Hypothalamus (tissue), 51 donors: ENCODE measurements at places on chromosomes 6 and 20.

DNA sequence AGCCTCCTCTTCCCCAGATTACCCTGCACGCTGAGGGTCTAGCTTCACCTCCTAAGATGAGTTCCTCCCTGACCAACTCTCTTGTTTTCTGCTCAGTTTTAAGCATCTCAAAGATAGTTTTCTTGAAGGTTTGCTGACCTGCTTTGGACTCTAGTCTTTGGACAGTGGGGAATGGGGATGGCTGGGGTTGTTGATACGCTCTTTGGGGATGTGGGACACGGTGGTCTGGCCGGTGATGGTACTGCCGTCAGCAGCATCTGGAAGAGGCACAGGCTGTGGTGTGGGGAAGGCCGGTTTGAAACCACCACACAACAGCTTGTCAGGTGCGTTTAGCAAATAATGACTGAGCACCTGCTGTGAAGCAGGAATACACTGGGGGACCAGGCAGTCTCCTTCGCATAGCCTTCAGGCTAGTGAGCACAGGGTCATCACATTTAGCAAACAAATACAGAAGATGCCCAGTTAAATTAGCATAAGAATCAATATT is 94.1 kb downstream of the TMEM242 start:
- no peak for DNase-seq

DNA sequence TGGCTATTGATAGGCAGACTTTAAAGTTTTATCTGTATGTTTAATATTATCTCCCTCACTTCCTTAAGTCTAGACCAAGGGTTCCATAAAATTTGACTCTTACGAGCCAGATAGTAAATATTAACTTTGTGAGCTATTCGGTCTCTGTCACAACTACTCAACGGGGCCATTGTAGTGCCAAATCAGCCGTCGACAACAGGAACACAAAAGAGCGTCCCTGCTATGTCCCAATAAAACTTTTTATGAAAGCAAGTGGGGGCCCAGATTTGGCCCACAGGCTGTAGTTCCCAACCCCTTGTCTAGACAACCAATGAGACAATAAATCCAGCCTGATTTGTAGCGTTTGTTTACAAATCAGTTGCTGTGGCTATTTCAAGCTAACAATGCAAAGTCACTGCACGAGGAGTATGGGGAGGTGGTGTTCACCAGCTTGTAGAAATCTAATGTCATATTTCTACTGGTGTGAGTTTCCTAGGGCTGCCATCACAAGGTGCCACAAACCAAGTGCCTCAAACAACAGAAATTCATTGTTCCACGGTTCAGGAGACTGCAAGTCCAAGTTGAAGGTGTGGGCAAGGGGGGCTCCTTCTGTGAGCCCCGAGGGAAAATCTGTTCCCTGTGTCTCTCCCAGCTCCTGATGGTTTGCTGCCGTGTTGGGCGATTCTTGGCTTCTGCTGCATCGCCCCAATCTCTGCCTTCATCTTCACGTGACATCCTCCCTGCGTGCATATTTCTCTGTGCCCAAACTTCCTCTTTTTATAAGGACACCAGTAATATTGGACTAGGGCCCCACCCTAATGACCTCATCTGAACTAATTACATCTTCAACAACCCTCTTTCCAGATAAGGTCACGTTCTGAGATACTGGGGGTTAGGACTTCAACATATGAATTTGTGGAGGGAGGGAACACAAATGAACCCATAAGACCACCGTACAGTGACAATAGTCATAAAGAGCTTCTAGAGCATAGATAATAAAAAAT is 356.0 kb upstream of the JARID2 start:
- DNase-seq, result no peak

DNA sequence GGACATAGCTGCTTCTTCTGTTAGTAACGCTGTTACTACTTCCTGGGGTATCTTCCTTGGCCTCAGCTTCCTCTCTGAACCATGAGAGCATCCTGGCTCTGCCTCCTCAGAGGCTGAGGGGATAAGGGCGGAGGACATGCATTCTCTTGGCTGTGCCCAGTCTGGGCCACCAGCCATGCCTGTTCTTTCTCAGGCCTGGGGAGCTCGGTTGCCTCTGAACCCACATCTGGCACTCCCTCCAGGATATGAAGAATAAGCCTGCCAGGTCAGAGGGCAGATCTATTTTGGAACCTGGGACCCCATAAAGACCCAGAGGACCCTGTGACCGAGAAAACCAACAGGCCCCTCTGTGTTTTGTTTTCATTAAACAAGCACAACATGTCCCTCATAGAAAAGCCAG is 6.6 kb upstream of the ANGPT4 start:
- DNase-seq, result no peak

DNA sequence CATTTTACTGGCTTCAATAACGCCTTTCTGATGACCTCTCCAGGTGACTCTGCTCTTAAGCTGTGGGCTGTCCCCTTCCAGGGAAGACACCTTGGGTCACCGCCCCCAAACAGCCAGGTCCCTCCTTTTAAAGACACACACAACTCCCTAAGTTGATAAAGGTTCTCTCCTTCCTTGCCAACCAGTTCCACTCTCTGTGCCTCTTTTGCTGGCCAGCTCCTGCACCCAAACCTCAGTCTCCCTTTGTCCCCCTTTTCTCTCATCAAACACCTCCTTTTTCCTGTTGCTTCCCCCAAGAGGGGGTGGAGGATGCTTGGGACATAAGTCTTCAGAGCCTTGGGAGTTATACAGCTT is 1.0 kb downstream of the NCOA6 start:
- peak; percentile 73 for DNase-seq

- no peak for DNase-seq
These were observed 94.6 kb upstream of the MAN1A1 start for GRCh38 chr6:119443993-119444641.

DNA sequence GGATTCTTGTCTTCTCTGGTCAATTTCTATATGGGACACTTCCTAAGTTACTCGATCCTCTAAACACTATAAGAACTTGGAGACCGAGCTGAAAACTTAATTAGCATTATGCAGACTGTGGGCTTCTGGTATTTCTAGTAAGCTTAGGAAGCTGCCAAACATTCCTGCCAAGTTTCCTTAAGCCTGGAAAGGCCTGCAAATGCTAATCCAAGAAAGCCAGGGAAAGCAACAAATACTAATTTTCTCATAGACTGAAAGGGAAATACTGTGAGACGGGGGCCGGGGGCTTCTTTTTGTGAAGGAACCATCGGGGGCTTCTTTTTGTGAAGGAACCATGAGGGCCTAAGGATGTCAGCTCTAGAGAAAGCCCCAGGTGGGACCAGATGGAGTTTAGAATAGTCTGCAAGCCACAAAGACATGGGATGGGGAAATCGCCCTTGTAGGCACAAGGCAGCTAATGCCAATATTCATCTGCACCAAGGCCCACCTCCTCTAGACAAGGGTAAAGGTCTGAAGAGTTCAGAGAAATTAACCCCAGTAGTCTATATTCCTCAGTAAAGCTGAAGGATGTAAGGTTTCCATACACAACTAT is 332.4 kb upstream of the PRDM1 start:
- no peak for DNase-seq

DNA sequence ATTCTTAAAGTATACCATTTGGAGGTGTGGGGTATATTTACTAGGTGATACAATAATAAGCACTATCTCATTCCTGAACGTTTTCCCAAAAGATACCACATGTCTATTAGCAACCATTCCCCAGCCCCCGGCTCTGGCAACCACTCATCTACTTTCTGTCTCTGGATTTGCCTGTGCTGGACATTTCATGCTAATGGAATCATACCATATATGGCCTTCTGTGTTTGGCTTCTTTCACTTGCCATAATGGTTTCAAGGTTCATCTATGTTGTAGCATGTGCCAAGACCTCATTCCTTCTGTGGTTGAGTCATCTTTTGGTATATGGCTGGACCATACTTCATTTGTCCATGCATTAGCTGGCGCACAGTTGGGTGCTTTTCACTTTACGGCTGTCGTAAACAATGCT is 39.7 kb downstream of the BCAS4 start:
- DNase-seq, result no peak

- no peak for DNase-seq
These were observed 125.1 kb upstream of the NXT1 start for GRCh38 chr20:23225407-23226060.

DNA sequence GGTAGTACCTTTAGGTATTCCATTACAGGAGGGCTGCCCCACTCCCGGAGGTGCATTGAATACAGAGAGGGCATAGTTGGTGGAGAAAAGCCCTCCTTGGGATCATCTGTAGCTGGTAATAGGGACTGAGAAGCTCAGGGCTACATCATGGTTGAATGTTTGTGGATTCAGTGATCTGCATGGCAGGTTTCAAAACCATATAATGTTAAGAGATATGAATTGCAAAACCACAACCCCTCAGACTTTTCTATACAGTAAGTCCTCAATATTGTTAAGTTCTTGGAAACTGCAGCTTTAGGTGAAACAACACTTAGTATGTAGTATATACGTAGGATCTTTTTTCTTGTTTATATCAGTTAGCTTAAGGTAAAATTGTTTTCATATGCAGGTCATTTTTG is 11.3 kb downstream of the TULP4 start:
- no peak for DNase-seq

GRCh38 chr6:21144928-21145327 is 448.6 kb upstream of the SOX4 start:
- DNase-seq, result no peak

DNA sequence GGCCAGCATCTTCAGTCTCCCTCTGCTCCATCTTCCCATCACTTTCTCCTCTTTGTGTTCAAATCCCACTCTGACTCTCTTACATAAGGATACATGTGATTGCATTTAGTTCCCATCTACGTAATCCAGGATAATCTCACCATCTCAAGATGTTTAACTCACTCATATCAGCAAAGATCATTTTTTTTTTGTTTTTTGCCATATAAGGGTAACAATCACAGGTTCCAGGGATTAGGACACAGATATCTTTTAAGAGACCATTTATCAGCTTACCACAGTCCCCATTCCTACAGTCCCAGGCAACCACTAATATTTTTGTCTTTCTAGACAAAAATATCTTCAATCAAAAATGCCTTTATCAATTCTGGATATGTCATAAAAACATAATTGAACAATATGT is 3.2 kb upstream of the TREML2 start:
- DNase-seq, result no peak

- no peak for DNase-seq
These were observed 19.3 kb upstream of the APMAP start for GRCh38 chr20:25011831-25012241.
